ENCODE measurements at places on chromosomes 13 and 19.

DNA sequence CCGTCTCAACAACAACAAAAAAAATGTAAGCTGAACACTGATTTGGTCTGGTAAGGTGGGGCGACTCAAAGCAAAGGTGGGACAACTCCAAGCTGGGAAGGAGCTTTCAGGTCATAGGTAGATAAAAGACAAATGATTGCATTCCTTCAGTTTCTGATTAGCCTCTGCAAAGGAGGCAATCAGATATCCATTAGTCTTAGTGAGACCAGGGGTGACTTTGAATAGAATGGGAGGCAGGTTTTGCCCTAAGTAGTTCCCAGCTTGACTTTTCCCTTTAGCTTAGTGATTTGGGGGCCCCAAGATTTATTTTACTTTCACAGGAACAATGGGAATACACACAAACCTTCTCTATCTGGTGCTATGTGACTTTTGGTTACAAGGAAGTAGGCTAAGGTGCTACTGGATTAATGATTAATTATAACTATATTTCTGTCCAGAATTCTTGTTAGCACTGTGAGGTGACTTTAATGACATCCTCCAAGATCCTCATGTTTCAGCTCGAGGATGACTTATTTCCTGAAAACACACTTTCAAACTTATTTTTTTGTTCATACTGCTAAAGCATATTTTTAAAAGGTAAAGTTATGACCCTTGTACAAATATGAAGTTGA is 10.6 kb upstream of the MTRF1 start:
- no peak for DNase-seq

GRCh38 chr13:31950111-31950815 is 81.3 kb upstream of the FRY start:
- peak; percentile 35 for DNase-seq

DNA sequence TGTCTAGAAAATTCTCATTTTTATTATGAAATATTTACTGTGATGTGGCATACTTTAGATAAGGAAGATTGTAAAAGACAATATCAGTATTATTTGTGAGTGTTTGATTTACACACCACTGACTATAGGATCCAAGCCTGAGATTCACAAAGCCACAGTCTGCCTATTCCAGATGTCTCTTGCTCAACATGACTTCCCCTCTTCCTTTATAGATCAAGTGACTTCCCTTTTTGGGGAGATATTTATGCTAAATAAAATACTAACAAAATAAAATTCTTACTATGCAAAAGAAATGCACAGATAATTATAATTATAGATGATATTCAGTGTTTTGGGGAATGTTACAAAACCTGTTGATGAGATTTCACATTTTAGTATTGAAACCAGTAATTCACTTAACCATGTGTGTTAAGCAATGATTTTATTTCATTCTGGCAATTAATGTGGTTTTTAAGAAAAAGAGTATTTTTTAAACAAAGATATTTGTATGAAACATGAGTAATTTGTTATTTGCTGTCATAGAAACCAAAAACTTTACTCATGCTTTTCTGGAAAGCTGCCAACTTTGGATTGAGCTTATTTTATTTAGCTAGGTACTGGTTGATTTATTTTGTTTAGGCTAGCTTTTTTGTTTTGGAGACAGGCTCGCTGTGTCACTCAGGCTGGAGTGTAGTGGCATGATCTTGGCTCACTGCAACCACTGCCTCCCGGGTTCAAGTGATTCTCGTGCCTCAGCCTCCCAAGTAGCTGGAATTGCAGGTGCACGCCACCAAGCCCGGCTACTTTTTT is 13.7 kb upstream of the GPR183 start:
- peak; percentile 73 for DNase-seq

DNA sequence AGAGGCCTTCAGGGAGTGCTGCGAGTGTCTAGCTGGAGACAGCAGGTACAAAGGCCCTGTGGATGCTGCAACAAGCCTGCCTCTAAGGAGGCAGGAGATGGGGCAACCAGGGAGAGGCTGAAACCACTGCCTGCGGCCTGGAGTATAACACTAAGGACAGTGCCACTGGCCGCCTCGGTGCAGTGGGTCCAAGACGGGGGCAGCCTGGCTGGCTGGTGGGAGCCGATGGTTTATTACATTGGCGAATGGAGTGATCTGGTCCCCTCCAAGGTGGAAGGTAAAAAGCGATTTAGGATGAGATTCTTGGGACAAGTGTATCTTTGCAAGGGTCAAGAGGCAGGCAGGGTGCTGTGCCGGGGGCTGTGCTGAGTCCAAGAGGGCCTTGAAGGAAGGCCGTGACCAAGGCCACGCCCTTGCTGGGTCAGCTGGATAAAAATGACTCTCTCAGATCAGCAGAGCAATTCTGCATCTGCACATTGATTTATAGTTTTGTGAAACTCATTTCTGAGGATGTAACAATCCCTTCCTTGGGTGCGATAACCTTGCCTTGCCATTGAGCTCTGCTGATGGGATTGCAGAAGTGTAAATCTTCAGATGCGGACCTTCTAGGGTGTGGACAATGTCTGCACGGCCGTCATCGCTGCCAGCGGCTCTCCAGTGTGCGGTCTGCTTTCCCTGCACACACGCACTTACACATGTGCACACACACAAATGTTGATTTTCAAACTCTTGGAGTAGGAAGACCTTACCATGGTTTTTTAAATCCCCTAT is 6.0 kb downstream of the TMEM255B start:
- DNase-seq, result no peak

GRCh38 chr13:91174886-91175501 is 172.5 kb upstream of the MIR17HG start:
- no peak for DNase-seq

DNA sequence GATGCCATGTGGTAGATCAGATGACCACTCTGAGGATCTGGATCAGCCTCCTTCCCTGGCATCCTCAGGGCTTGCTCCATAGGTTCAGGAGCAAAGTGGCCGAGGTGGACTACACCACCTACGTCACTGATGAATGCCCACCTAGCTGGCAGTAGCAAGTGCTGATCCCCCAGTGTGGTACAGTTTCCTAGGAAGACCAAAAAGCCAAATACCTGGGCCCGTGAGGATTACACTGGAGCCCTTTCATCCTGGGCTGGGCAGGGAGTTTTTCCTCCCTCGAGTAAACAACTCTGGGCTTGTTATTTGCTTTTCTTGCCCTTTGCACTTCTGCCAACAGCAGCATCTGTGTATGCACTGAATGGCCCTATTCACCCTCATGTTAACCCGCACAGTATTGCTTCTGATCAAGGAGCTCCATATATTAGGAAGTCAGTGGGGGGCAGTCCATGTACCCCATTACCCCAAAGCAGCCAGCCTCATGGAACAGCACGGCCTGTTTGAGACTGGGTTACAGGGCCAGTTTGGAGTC is 3.3 kb upstream of the MYADM start:
- no peak for DNase-seq

DNA sequence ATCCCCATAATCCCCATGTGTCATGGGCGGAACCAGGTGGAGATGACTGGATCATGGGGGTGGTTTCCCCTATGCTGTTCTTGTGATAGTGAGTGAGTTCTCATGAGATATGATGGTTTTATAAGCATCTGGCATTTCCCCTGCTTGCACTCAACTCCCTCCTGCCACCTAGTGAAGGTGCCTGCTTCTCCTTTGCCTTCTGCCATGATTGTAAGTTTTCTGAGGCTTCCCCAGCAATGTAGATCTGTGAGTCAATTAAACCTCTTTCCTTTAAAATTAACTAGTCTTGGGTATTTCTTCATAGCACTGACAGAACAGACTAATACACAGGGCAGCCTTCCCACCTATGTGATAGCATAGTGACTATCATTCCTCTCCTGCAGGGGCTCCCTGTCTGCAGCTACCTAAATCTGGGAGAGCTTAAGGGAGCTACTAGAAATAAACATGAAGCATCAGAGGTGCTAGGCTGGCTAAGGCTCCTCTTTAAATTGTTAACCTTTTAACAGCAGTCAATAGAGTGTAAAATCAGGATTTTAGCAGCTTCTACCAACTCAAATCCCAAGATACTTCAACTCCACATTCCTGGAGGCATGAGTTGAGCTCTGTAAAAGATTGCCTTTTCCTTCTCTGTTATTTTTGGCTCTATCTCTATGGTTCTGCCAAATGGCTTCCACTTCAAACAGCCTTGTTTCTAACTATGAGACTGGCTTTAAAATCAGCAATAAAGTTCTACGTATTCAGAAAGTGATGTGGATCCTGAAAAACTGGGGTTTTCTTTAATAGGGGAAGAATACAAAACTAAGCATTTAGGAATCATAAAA is 112.3 kb downstream of the VWA8 start:
- DNase-seq, result no peak

GRCh38 chr13:100306030-100306429 is 217.1 kb downstream of the PCCA start:
- no peak for DNase-seq

GRCh38 chr19:18306888-18307260 is 16.0 kb downstream of the LSM4 start:
- DNase-seq, result no peak
